Foreskin keratinocyte (primary cell): ENCODE measurements at places on chromosomes 13 and 19. TPM values are rescaled to one million over a fixed set of nuclear protein-coding genes. Genes with fewer than 3 reads are reported as not detected.

ADGRE2 gene
- 0.63 and 1.4 TPM in 2 replicates for total RNA-seq

SHISA2 gene
- 1.9 and 2.5 TPM in 2 replicates for total RNA-seq

EFNA2 gene
- not detected in 2 replicates for total RNA-seq

NUP62 gene
- total RNA-seq: 62.0 and 62.1 TPM in 2 replicates
